ENCODE measurements at places on chromosomes 3 and 15.

GRCh38 chr3:158522221-158523136 lies 48.5 kb upstream of the MLF1 start:
- DNase-seq = no peak

DNA sequence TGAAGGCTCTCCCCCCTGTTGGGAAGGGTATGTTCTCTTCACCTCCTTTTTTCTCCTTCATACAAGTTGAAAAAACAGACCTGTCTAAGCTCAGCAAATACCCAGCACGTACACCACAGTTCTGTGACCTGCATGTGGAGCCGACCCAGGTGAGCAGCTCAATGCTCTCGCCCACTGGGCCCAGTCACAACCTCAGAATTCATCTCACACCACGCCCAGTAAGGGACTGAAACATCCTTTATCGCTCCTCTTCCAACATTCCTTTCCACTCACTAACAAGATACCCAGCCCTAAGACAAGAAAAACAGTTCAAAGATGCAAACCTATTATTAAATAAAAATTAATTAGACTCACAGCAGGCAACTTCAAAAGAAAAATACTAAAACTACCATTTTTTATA lies 68.9 kb downstream of the FOXP1 start:
- no peak for DNase-seq

DNA sequence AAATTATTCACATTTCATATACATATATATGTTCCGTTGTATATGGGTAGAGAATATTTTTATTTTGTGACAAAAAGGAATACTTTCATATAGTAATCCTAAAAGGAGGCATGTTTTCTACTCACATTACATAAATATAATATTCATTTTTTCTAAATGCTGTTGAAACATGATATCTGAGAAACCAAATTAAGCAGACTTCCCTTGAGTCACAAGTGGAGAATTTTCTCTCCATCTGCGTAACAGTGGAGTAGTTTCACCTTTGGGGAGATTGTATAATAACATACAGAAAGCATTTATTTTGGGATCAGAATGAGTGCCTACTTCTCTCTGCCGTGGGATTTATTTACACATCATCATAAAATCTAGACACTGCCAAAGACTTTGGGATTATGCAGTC lies 849.8 kb downstream of the NSUN3 start:
- DNase-seq = no peak

DNA sequence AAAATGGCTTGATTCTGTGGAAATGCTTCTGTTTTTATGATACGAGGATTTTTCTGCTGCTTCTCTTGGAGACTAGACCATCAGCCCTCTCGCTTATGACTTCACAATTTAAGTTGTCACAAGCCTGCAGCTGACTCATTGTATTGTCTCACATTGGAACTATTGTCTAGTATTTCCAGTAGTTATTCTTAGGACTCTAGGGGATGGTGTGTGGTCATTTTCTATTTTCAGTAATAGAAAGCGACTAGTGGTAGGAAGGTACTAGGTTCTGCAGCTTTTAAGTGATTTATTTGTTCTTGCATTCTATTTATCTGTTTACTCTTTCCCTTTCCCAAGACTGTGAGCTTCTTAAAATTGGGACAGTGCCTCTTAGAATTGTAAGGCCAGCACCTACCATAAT lies 66.3 kb upstream of the CRTC3 start:
- DNase-seq = no peak

DNA sequence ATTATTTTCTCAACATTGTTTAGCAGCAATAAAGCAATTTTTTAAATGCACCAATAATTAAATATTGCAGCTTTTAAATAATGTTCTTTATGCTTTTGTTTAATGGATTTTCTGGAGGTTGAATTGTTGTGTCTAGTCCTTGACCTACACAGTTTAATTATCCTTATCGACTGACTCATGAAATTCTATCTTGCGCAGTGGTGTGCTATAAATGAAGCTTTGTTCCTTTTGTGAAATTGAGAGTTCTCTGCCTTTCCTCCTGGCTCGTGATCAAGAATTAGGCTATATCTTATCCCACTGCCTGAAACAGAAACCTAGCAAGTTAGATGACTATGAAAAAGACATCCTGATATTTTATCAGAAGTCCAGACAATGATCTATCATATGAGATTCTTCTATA lies 37.0 kb upstream of the PIK3R4 start:
- no peak for DNase-seq

DNA sequence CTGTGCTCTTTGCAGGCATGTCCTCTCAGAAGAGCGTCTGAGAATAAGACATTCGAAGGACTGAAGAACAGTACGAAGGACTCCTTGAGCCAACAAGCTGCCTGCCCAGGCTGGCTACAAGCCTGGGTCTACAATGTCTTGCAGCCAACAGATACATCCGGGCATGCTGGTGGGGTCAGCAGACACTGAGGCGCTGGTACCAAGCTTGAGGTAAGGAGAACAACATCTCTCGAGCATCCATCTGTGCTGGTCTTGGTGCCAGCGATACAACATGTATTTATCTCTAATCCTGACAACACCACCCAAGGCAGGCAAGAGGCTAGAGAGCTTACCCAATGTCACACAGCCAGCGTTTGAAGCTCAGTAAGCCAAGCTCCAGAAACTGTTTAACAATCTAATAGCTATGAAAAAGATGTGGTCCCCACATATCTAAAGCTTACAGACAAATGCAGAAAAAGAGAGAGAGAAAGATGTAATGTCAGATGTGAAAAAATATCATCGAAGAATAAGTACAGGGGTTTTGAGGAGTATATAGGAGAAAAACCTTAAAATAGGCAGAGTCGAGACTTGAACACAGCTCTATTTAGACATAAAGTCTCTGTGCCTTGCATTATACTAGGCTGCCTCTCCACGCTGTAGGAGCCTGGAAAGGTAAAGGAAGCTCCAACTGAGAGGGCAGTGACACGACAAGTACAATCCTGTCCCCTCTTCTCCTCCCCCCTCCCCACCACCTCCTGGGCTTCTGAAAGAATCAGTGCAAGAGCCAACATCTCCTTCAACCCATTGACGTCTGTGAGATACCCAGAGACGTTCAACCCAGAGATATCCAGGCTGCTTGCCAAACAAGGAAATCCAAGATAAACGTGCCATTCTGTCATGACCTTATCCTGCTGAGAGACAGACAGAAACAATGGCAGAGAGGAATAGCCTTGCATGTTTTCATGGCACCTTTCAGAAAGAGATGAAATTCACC lies 39.4 kb downstream of the WWTR1 start:
- no peak for DNase-seq

DNA sequence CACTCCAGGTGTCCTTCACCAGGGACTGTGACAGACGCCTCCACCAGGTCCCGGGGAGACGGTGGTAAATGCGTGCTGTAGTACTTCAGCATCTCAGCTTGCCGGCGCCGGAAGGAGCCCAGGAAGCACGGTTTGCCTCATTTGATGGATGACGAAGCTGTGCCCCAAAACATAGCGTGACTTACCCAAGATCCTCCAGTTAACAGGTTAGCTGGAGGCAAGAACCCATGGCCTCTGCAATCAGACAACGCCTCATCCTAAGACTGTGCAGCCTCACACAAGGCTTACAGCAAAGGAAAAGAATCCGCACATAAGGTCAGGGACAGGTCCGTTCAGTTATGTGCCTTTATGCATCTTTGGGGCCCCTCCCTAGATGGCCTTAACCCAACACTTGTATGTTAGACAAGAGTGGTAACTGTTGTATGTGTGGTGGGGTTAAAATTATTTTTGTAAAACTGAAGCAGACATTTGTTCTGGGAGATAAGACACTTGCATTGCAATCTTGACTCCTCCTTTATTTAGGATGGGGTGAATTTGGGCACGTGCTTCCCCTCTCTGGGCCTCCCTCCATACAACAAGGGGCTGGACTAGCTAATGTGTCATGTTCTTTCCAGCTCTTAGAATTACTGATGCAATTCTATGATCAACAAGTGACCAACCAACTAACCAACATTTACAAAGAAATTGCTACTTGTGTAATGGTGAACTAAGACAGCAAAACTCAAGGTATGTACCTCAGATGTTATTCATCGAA lies 39.4 kb downstream of the VGLL4 start:
- no peak for DNase-seq

DNA sequence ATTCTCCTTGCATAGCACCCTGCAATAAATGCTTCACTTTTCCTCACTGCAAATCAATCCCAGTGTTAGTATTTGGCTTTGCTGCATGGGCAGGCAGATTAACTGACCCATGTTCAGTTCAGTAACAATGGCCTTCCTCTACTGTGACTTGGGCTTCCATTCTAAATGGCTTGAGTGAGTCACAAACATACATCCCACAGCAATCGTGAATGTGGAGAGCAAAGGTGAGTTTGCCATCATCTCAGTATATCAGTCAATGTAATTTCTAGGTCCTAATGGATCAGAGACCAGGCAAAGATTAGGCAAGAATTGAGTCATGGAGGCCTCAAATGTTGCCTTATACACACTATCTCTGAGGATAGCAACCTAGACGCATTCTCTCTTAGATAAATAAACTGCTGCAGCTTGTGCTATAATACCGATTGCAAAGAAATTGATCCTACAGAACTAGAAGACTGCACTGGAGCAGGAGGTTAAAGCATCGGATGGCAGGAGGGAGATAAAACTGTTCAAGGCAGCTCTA lies 8.3 kb upstream of the ATP8B4 start:
- no peak for DNase-seq

GRCh38 chr3:14512281-14512941 lies 27.7 kb downstream of the GRIP2 start:
- no peak for DNase-seq

DNA sequence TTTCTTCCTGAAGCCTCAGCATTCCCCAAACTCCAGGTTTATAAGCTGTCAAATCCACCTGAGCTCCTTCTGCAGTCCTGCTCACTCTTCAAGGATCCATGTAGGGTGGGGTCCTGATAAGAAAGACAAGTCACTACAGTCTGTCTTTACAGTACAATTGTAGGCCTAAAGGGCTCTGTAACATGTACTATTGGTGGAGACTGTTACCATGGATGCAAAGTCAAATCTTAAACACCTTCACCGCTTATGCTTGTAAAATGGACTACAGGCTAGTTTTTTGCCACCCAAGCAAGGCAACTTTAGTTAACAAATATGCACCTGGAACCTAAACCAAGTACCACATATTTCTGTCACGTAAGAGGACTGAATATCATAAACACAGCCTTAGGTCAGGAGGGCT lies 44.7 kb downstream of the CBLB start:
- no peak for DNase-seq

GRCh38 chr15:75420698-75421097 lies 30.8 kb downstream of the SIN3A start:
- no peak for DNase-seq

DNA sequence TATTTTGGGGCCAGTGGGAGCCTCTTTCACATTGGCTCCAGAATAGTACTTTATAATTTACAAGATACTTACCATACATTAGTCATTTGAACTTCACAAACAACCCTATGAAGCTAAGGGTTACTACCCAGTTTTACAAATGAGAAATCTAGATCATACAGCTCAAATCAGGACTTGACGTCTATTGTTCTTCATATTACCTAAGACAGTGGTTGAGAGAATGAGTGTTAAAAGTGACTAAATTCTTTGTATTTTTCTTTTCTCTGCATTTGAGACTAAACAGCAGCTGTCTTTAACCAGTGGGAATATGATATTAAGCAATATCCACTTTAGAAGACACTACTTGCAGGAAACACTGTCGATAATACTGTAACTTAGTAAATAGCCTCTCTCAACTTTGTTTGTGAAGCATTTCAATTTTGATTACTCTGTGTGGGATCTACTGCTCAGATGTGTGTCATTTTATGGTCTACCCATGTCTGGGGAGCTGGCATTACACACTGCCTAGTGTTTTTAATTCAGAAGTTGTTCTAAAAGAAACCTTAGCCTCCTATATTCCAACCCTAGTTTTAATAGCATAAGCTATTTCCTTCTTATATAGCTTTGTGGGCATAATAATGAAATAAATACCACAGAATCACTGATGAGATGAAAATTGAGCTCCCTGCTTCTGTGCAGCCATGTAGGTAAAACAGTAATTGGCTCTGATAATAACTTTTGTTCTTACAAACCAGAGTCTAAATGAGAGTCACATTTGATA lies 45.9 kb downstream of the IQCH start:
- DNase-seq = no peak

DNA sequence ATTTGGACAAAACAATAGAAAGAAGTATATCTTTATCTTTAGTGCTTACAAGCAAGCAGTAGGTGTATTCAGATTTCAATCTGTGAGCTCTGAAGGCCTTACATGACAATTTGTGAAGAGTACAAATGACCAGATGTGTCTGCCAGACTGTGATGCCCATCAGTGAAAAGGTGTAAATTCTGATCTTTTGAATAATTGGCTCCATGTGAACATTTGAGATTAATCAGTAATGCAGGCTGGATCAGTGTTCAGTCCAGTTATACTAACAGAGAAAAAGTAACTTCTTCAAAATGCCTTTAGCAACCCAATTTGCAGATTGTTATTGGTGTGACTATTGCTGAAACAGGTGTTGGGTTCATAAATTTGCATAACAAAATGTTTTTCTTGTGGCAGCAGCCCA lies 5.2 kb downstream of the IQCH start:
- no peak for DNase-seq

DNA sequence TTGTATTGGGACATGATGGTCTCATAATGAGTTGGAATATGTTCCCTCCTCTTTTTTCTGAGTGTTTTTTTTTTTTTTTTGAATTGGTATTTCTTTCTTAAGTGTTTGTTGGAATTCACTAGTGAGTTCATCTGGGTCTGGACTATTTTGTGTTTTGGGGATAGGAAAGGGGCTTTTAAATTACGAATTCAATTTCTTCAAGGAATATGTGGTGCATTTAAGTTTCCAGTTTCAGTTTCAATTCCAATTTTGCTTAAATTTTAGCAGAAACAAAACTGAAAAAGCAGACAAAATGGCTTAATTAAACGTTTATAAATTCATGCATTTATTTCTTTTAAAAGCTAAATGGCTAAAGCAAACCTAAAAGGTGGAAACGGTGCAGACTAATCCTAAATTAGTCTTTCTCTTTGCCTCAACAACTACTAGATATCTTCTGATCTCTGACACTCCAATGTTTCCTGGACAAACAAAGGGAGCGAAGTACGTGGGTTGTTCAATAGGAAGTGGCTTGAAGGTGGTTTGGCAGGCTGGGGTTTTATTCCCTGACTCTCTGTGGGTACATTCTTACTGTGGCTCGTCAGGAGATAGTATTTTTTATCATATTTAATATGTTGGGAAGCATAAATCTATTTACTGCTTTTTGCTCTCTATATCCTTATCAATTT lies 50.0 kb upstream of the CORO2B start:
- no peak for DNase-seq

GRCh38 chr3:42376344-42376798 lies 34.0 kb downstream of the LYZL4 start:
- DNase-seq = no peak

- DNase-seq = no peak
These were observed 41.6 kb upstream of the CLSTN2 start for GRCh38 chr3:139893267-139893962.

- DNase-seq = no peak
These were observed 18.8 kb upstream of the JMJD7 start for GRCh38 chr15:41809121-41809520.

GRCh38 chr3:134516905-134517304 lies 31.0 kb downstream of the CEP63 start:
- no peak for DNase-seq

GRCh38 chr15:73695773-73696640 lies 11.8 kb downstream of the CD276 start:
- no peak for DNase-seq

- DNase-seq = no peak
These were observed 29.0 kb downstream of the ADIPOQ start for GRCh38 chr3:186871403-186871924.

All from NCI-H748 treated with DMSO at 0.1 percent for 48 hours (cell line).